ENCODE measurements at places on chromosomes 7 and 10.

- DNase-seq, result no peak
These were observed 100.0 kb upstream of the AMPH start for GRCh38 chr7:38731215-38731614.

GRCh38 chr7:21898265-21898930, 47.3 kb downstream of the CDCA7L start:
- no peak for DNase-seq

DNA sequence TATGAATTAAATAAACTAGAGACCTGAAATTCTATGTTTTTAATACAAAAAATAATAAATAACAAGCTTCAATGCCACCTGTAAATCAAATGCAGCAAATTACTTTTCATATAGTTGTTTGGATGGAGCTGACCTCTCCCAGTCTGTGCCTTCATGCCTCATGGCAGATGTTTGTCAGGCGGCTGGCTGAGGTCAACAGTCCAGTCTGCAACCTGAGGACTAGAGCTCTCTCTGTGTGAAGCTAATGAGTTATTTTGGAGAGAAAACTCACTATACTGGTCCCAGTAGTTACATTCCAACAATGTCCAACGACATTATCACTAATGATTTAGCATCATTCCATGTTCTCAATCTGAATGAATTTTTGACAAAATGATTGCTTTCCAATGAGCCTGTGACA, 746.2 kb upstream of the POM121L12 start:
- DNase-seq, result no peak

DNA sequence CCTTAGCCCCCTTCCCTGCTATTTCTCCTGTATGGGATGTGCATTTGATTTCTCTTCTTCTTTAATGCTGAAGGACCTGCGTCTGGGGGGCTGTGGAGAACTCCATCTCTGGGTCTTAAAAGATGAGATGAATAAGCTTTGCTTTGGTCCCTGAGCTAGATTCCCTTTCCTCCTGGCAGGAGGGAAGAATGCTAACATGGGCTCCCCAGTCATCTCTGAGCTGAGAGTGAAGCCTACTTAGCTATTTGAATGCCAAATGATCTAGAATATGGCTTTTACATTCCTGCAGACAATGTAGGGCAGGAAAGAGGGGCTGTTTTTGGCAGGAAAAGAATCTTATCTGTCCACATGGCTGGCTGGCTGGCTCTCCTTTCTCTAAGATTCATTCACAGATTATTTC, 62.6 kb upstream of the EFCAB10 start:
- DNase-seq, result no peak

GRCh38 chr7:98470485-98471240, 69.8 kb upstream of the BAIAP2L1 start:
- no peak for DNase-seq

DNA sequence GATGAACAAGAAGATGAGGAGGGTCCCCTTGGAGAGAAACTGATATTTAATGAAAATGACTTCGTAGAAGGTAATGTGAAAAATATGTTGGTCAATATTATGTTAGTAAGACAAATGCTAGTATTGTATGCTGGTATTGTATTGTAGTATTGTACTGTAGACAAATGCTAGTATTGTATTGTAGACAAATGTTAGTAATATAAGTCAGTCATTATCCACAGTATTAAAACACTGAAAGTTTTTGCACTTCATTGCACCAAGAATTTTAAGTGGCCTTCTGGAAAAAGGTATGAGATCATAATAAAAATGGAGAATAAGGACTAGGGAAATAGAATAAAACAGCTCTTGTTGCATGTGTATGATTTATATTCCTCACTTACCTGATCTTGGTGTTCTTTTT, 17.5 kb downstream of the CSGALNACT2 start:
- DNase-seq, result no peak

GRCh38 chr10:78513986-78514385, 480.3 kb downstream of the RPS24 start:
- no peak for DNase-seq

DNA sequence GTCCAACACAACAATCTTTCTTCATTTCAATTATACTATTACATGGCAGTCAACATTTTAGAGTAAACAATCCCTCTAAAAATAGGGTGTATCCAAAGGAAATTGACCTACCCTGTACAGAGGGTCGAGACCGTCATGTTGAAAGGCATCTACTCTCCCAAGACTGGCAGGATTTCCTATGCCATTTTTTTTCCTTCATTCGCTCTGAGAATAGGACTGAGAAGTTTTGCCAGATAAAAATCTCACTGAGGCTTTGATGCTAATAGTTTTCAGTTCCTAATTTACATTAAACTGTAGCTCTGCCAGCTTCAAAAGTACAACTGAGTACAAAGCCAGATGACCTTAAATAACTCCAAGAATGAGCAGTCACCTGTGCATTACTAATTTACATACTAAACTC, 84.5 kb upstream of the SEMA3C start:
- DNase-seq, result no peak

DNA sequence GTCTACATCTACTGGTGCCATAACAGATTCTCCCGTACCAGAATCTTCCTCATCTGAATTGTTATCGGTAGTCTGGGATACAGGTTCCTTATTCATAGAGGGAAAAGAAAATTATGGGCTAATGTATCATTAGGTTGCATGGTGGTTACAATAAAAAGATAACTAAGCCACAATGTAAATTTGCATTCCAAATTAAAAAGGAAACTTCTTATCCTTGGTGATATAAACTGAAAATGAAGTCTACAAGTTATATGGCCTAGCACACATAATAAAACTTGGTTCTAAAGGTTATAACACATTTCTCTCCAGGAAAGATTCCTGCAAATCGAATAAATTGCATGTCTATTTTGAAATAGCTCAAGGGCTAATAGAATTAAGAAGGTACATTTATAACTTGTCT, 24.5 kb downstream of the NUDT13 start:
- no peak for DNase-seq

DNA sequence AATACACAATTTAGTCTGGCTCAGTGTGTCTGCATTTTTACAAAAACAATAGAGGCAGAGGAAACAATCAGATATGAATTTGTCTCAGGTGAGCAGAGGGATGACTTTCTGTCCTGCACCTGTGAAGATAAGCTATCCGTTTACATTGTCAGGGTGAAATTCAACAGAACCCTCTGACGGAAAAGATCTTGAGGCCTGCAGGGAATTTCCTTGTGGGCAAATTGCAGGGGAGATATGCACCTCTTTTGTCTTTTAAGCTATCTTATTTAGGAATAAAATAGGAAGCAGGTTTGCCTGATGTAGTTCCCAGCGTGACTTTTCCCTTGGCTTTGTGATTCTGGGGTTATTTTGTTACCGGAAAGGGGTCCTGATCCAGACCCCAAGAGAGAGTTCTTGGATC, 325.1 kb downstream of the GALNT17 start:
- DNase-seq, result no peak

DNA sequence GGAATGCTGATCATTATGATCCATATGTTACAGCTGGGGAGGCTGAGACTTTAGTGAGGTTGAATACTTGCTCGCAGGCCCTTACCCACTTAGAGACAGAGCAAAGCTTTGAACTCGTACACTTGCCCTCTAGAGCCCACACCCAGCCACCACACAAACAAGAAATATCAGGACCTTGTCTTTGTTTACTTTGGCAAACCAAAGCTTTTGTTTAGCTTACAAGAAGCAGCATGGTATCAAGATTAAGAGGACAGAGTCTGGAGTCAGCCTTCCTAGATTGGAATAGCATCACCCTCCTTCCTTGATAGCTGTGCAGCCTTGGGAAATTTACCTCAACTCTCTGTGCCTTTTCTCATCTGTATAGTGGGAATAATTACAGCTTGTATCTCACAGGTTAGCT, 477.5 kb downstream of the SUGCT start:
- DNase-seq, result no peak

- DNase-seq, result no peak
These were observed 33.5 kb upstream of the TARP start for GRCh38 chr7:38306914-38307313.

DNA sequence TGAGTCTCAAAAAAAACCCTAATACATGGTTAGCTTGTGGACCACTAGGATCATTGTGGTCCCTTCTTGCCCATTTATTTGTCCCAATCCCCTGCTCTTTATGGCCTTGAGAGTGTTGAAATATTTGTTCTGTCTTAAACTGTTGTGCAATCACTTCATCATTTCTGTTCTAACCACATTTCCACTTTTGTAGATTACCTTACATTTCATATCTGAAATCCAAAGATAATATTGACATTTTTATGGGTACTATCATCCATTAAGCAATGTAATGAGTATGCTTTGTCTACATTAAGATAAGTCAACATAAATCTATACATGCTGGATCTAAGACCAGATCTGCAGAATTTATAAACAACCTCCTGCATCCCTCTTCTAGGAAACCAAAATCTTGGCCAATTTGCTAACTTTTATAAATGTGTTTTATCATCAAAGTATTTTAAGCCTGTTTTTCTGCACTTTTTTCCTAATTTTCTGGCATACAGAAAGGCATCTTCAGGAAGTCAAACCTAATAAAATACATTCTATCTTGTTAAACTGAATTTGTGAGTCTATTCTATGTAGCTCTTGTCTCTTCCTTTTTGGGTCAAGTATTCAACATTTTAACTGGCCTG, 359.4 kb upstream of the CELF2 start:
- no peak for DNase-seq

- peak; percentile 88 for DNase-seq
These were observed 122.4 kb downstream of the CLEC2L start for GRCh38 chr7:139645572-139646523.

- DNase-seq, result peak; percentile 58
These were observed 515 bp downstream of the RALA start for GRCh38 chr7:39623732-39624441.

DNA sequence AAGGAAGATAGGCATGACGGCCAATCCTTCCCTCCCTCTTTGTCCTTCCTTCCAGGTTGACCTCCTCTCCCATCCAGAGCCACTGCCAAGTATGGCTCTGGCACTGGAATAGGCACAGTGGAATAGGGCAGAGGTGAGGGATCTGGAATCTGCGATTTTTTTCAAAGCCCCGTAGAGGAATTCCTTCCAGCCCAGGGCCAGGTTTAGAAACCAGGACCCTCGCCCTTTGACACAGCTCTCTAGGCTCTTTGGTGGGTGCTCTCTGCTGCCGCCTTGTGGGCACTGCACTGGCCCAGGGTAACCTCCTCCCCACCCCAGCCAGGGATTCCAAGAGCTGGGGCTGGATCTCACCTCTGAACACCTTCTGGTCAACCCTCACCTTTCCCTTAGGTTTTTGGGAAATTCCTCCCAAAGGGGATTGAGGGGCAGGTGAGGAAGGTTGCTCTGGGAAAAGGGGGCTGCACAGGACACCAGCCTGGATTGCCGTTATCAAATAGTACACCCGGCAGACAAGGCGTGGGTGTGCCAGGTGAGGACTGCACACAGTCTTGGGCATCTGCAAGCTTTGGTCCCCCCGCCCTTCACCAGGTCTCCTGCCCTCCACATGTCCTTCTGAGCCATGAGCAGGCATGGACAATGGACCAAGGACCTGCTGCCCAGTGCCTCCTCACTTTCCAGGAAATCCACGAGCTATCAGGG, 22.8 kb downstream of the C10orf105 start:
- no peak for DNase-seq

GRCh38 chr10:32000937-32001336, 55.3 kb downstream of the KIF5B start:
- no peak for DNase-seq

- DNase-seq, result no peak
These were observed 29.8 kb downstream of the ZMIZ1 start for GRCh38 chr10:79098596-79099015.

GRCh38 chr7:29167721-29168120, 21.4 kb upstream of the CPVL start:
- DNase-seq, result no peak

DNA sequence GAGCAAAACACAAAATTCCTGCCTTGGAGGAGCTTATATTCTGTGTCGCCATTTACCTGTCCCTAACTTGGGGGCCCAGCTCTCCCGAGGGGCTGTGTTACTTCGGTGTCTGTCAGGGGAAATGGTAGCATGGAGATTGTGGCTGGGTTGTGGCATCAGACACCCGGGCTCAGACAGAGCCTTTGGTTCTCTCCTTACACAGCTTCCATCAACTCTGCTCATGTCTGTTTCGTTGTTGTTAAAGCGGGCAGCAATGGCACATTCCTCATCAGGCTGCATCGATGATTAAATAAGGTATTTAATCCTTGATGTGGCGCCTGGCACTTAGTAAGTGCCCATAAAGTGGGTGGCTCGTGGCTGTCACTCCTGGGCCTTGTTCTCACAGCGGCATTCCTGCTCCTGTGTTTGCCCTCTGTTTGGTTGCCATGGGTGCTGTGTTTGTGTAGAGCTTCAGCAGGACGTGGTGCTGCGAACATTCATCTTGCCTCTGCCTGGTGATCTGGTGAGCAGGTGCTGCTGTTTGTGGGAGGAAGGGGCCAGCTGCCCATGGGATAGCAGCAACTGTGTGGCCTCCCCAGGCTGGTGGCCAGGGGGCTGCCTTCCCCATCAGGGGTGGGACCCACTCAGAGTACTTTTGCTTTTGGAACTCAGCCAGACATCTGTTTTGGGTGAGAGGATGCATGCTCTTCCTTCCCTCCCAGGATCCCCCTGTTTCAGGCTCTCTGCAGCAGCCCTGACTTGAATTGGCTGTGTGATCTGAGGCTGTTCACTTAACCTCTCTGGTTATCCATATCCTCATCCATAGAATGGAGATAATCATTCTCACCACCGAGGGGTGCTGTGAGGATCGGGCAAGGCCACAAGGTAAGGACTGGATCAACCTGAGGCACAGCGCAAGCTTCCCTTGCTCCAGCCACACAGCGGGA, 207.2 kb upstream of the SVIL start:
- DNase-seq, result no peak

DNA sequence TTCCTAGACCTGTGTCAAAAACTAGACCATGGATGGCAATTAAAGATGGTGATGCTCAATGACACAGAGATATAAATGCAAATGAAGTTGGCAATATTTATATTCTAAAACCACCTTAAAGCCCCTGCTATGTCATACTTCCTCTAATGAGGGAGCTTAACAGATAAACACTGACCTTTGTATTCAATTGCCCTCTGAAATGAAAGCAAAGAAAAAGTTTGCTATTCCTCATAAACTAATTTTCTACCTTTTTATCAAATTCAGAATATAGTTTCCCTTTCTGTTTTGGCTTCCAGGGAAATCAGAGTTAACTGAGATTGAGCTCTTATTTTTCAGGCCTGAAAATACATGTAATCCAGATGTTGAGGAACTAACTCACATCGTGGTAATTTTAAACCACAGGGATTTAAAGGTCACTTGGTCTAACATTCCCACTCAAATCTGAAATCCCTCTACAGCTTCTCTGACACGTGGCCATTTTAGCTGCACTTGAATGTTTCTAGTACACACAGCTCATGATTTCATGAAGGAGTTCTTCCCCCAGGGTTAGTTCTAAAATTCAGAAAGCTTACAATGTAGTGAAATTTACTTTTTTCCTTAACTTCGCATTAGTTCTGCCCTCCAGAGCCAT, 37.9 kb upstream of the ABCB5 start:
- DNase-seq, result no peak

DNA sequence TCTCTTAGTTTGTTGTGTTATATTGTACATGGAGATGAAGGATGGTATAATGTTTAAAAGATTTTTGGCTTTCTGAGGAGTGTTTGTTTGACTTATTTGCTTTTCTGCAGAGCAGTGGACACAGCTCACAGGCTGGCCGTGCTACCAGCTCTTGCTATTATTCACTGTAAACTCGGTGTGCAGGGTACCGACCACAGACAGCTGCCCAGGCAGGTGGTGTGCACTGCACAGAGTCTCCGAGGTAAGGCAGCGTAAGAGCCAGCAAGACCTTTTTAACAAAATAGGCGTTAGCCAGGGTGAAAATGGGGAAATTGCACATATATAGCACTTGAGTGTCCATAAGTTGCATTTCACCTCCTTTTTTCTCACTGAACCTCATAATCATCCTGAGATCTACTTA, 438.0 kb downstream of the CNTNAP2 start:
- DNase-seq, result no peak
